ENCODE measurements at places on chromosomes 3 and 15. TPM values are rescaled to one million over a fixed set of nuclear protein-coding genes. Genes with fewer than 3 reads are reported as not detected.
A peak's percentile ranks its signal among the peaks of the same experiment; 100 is the strongest.

- DNase-seq = no peak
These were observed 707.7 kb downstream of the GRM7 start for GRCh38 chr3:7568526-7569184.

- peak; percentile 96 for DNase-seq
These were observed at the start of gene SOX2 for GRCh38 chr3:181711325-181712135. Gene SOX2 (plus strand): TSS chr3:181711925. CDS start chr3:181712361, 436 bp downstream.

DNA sequence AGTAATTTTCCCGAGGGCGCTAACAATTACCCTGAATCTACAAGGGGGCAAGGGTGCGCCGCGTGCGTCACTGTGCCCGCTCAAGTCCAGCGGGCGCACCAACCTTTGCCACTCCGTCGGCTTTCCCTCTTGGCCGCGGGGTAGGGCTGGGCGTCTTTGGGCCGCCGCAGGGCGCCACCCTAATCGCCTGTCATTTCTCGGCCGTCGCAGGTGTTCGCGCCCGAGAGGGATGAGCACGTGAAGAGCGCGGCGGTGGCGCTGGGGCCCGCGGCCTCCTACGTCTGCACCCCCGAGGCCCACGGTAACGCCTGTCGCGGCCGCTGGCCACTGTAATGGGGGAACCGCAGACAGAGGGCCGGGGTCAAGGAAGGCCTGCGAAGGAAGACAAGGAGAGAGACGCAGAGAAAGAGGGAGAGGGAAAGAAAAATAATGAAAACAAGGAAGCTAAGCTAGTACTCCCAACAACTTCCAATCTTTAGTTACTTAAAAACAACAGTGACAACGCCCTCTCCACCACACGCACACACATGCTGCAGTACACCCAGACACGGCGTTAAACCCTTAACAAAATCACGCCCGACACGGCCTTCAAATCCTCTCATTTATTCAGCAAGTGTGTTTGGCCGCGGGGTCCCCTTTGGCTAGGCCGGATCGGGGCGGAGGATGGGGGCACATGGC, 3.8 kb downstream of the SKOR1 start:
- DNase-seq = no peak

DNA sequence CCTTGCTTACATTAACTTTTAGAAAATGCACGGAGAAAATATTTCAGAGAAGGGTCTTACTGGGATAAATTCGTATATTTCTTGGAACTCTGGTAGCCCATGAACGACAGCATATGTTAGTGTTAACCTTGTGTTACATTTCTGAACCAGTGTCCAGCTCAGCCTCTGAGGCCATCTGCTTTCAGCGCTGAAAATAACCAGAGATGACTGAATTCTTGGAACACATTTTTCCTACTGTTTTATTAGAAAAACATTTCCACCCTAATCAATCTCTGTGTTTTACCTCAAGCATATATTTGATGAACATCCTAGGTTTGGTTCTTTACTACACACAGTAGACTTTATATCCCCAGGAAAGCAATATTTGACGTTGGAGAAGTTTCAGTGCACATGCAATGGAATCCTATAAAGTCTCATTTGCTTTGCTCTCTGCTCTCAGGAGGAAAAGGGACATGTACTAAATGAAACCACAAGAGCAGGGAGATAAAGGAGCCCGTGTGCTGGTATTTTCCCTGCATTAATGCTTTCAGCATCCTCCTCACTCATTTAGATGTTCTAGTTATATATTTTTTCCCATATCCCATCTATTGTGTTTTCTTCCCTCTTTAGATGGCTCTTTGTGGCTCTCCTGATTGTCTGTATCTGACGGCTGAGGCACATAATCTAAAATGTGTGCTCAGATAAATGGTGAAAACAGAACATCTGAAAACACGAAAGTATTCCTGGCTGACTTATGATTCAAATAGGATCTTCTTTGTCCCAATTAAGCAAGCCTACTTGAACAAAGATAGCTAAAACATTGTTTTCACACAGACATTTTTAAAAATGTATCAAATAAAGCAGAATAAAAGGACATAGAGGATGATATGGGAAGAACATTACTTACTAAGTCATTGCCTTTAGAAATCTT, 151.7 kb upstream of the KCNMB2 start:
- no peak for DNase-seq

- DNase-seq = no peak
These were observed 378.4 kb upstream of the CNTN3 start for GRCh38 chr3:74992898-74993297.

DNA sequence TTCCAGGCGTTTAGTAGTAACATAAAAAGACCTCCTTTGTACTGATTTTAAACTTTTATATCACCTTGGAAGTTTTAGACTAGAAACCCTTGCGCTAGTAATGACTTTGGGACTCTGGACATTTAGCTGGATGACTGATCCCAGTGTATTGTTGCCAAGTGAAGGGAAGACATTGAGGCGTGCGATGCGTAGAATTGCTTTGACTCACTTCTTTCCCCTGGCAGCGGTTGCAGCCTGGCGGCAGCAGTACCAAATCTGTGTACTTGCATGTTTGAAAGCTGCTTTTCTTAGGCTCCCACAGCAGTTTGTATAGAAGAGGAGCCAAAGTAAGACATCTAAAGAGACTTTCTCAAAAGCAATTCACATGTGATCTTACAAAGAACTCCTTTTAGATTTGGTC, 151.6 kb downstream of the BBX start:
- DNase-seq = peak; percentile 54

- DNase-seq = no peak
These were observed 13.8 kb downstream of the NBEAL2 start for GRCh38 chr3:46993292-46993691.

DNA sequence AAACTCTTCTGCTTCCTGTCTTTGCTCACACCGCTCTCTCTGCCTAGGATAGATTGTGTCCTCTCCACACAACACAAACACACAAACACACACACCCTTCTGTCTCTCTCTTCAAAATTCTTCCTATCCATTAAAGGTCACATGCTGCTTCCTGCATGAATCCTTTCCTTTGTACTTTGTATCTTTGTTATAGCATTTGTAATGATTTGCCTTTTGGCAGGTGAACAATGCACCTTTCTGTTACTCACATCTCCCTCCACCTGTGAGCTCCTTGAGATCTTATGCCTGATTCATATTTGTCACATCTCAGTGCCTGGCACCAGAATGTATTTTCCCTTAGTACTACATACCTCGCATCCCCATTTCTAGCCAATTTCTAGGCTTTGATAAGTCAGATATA, 251.4 kb upstream of the UMPS start:
- no peak for DNase-seq

GRCh38 chr15:94793641-94794040, 562.3 kb downstream of the MCTP2 start:
- DNase-seq = no peak

- DNase-seq = no peak
These were observed 94.5 kb upstream of the SOX14 start for GRCh38 chr3:137669519-137670060.

GRCh38 chr3:141965471-141965870, 89.0 kb downstream of the ATP1B3 start:
- no peak for DNase-seq

DNA sequence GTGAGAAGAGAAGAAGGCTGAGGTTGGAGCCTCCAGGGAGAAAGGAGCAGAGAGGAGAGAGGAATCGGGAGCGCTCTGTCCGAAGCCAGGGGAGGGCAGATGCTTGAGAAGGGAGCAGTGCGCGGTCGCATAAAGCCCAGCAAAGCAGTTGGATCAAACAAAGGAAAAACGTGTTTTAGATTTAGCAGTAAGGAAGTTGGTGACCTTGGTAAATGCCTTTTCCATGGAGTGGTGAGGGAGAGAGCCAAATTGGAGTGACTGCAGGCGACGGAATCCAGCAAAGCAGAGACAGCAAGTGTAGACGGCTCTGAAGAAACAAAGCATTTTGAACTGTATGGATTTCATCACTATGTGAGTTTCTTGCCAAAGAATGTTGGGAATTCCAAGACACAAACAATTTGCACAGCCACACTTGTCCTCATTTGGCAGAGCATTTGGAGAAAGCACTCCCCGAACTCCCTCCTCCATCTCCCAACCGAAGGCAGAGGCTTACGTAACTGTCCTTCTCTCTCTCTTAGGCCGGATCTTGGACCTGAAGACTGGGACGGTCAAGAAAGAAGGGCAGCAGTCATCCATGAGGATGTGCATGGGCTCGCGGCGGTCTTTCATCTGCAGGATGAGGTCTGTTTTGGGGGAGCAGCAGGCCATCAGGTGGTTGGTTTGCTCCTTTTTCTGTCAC, 103.6 kb downstream of the ARNT2 start:
- no peak for DNase-seq

GRCh38 chr3:173128633-173129032, 12.4 kb downstream of the SPATA16 start:
- DNase-seq = no peak

Gene SUSD5
- 5.6 TPM for total RNA-seq

Gene ZBTB20
- 53.4 TPM for total RNA-seq

Gene CNOT10
- 36.2 TPM for total RNA-seq

Gene NLGN1
- total RNA-seq = 46.3 TPM

Gene CPEB1
- 11.0 TPM for total RNA-seq

Data from spinal cord (tissue), 10 donors.